Stimulated activated CD4-positive, alpha-beta T cell treated with anti-CD3 and anti-CD28 coated beads, Interleukin-1b, Interleukin-23, amount 100 ng/mL, for 1 hour (primary cell): ENCODE measurements at places on chromosomes 4 and X.

DNA sequence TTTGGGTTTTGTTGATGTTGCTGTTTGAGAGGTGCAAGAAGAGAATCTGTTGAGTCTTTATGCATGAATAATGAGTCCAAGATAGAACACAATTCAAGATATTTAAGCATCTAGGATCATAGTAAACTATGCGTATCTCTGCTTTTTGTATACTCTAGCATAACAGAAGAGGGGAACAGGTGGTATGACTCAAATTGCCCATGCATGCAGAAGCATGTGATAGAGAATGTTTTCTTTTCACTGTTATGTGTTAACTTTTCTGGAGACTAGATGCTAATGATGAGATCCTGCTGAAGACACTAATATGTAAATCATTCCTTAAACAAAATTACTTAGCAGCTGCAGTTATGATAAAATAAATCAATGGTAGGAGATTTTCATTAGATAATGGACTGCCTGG is 165.3 kb upstream of the FTHL17 start:
- DNase-seq: no peak

GRCh38 chr4:40843696-40844095 is 93.9 kb downstream of the NSUN7 start:
- no peak for DNase-seq

DNA sequence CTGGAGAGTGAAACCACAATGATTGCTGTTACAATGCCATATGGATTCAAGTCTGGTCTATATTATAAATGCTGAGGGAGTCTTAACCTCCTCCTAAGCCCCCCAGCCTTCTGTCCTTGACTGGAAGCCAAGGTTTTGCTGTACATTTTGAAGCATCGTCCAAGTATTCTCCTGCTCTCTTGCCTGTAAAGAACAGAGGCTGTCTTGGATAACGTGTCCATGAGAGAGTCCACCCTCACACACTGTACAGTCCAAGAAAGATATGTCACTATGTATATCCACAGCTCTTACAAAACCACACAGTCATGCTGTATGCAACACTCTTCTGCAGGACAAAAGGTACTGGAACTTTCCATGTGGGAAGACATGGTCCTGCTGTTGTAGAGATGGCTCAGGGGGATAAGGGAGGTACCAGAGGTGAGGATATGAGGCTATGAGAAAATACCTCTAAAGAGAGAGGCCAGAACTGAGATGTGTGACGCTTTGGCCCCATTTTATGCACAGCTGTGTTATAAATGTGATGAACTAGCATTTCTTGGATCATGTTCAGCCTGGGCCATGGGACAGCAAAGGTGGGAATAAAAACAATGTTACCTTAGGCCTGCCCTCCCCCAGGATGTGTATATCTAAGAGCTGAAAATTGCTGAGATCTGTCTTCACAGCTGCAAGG is 678.6 kb downstream of the IQCM start:
- no peak for DNase-seq

- no peak for DNase-seq
Observed at GRCh38 chr4:163590103-163590502, 95.6 kb downstream of the TMA16 start.

DNA sequence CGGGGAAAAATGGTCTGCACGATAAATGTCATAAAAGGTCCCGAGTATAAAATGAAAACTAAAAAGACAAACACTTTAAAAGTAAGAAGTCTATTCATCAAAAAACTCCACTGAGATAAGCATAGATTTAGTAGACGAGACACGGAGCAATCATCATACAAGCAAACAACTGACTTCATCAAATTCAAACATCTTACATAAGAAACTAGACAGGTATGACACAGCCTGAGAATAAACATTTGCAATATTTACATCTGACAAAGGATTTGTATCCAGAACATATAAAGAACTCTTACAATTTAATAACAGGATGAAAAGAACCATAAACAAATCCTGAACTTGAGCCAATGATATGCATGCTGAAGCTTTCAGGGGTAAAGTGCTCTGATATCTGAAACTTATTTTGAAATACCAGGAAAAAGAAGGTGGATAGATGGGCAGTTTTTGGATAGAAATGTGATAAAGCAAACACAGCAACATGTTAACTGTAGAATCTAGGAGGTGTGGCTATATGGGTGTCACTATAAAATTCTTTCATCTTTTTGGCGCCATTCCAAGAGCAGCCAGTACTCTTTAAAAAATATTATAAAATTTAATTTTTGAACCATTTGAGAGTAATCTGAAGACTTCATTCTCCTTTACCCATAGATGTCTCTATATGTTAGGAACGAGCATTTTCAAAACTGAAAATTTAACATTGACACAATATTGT is 12.0 kb downstream of the MPP1 start:
- DNase-seq: no peak

GRCh38 chr4:76655566-76656479 is 220.8 kb downstream of the SHROOM3 start:
- no peak for DNase-seq

GRCh38 chr4:555566-556275 is 20.4 kb downstream of the TMEM271 start:
- no peak for DNase-seq

DNA sequence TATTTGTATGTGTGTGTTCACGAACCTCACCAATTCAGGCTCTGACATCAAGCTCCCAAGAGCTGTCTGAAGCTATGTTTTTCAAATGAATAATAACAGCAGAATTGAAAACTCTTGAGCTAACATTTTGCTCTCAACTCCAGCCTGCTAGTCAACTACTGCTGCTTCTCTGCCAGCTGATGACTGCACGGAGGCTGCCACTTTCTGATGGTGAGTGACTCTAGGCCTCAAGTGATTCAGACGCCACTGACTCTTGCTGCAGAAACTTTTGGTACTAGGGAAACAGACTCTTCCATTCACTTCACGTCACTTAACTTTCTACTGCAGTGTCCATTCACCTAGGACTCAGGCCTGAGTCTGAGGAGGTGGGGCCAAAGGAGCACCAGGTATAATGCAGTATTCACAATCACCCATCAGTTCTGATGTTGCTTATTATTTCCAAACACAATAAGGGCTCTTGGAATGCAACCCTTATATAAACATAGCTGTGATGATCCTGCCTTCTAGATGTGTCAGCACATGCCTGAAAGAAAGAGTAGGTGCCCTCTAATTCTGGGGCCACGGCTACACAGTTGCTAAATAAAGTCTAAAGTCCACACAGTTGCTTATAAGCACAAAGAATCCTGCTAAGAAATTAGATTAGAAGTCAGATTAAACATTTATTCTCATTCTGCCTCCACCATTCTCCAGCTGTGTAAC is 16.0 kb downstream of the PRDM8 start:
- no peak for DNase-seq

DNA sequence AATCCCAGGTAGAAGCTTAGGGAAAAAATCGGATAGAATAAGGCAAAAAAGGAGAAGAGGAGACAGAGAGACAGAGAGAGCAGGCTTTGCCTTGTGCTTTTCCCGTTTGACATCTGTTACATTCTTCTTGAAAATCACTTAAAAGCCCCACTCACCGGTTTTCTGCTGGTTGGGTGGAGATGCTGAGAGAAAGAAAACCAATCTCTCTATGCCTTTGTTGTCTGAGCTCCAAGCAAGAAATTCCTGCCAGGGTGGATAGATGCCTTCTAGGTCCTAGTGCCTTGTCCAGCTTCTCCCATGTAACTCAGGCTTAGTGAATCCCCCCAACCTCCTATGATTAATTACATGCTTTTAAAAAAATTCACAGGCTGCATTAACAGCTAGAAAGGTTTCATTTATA is at the start of gene DCX:
DCX (minus strand) TSS at position 210 of the 400 bp plus-strand sequence. CDS start 1,794 bp downstream, outside the sequence.
- no peak for DNase-seq

DNA sequence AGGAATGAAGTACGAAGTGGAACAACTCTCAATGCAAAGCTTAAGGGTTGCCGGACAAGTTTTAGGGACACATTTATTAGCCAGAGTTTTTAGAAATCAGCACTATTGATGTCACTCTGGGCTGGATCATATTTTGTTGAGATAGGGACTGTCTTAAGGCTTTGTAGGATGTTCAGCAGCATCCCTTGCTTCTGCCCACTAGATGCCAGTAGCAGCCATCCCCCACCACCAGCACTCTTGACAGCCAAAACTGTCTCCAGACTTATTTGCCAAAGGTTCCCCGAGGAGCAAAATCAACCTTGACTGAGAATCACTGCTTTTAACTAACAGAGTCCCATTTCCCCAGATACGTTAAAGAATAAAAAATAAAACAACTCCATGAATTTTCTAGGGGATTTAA is 1497.3 kb downstream of the STIM2 start:
- no peak for DNase-seq

DNA sequence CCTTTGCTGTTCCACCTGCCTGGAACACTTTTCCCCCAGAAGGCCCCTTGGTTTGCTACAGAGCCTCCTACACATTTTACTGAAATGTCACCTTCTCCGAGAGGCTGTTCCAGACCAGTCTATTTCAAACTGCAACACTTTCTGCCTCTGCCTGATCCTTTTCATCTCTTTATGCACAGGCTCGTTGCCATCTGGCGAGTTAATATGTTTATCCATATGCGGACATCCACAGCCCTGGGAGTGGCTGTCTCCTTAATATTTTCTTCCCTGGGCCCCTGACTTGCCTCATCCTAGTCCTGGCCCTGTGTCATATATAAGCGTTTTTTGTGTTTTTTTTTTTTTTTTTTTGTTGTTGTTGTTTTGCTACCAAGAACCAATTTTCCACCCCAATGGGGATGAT is 65.2 kb upstream of the PHKA2 start:
- DNase-seq: no peak

DNA sequence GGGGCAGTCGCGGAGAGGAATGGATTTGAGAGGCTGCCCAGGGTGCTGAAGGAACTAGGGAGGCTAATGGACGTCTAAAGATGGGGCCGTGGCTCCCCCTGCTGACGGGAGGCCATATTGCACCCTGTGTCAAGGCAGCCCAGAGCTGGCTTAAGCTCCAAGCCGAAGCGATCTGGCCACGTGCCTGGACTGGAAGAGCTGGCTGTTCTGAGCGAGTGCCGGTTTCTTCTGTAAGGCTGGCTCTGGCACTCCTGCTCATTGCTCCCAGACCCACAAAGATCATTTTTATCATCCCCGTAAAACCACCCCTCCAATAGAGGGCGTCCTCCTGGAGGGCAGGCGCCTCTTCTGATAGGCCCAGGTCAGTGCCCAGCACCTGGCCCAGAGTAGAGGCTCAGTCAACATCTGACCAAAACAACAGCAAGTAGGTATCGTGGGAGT is 5.6 kb downstream of the PNCK start:
- DNase-seq: peak; percentile 73

DNA sequence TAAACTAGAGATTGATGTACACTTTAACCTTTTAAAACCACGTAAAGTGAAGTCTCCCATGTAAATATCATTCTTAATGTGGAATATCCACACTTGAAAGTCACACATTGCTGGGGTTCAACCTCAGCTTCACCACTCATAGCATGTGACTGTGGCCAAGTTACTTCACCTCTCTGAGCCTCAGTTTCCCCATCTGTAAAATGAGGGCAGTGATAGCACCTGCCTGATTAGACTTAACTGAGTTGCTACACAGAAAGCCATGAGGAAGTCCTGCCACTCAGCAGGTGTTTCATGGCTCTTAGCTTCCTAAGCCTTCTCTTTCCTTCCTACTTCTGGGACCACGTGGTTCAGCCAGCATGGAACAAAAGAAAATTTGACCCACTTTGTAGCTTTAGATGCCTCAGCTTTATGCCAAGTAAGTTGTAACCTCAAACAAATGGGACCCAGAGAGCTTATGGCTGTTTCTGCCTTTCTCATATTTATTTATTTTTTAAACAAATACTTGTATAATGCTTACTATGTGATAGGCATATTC is 277.3 kb upstream of the KLF3 start:
- DNase-seq: no peak

DNA sequence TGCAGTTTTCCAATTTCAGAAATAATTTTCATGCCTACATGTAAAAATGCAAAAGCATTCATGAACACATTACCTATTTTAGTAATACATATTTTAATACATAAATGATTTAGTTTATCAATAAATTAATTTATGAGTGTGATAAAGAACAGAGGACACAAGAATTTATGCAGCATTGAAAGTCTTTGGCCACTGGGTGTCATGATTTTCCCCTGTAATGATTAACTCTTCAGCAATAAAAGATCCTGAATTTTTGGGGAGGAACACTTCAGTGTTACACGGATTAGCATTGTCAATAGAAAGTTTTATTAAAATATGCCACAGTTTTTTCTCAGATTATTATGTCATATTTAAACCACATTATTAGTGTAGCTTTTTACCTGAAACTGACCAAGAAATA is 8.6 kb upstream of the VCX2 start:
- DNase-seq: no peak

DNA sequence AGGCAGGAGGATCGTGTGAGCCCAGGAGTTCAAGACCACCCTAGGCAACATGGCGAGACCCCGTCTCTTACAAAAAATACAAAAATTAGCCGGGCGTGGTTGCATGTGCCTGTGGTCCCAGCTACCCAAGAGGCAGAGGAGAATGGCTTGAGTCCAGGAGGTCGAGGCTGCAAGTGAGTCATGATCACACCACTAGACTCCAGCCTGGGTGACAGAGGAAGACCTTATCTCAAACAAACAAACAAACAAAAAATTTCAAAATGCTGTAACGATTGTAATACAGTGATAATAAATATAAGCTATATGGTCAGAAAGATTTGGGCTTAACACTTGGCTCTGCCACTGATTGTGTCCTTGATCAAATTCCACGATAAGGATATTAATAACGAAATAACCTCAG is 24.2 kb downstream of the SLC25A4 start:
- no peak for DNase-seq

GRCh38 chr4:1072830-1073446 is 40.4 kb downstream of the RNF212 start:
- peak; percentile 7 for DNase-seq

- DNase-seq: no peak
Observed at GRCh38 chr4:81876106-81876505, 404.4 kb upstream of the RASGEF1B start.

GRCh38 chrX:106672527-106672926 is 54.0 kb upstream of the RNF128 start:
- no peak for DNase-seq

DNA sequence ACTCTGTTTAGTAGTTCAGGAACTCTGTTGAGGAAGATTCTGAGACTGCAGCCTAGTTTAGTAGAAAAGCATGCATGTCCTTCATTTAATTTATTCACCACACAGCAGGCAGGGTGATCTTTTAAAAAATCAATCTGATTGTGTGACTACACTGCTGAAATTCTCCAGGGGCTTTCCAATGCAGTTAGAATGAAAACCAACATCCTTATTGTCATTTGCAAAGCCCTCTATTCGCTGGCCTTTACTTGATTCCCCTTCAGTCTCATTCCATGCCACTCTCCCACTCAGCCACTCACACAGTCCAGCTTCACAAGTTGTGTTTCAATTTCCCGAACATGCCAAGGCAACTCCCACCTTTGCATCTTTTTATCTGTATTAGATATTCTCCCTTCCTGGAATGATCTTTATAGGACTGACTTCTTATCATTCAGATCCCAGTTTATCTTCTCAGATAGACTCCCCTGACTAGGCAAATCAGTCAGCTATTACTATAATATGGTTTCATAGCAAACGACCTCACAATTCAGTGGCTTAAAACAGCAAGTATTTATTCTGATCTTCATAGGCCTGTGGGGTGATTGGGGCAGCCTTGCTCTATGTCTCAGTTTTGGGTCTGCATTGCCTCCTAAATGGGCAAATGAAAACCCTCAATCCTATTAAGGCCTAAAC is 21.3 kb upstream of the FTHL17 start:
- DNase-seq: no peak
